ENCODE measurements at places on chromosomes 4 and X.

GRCh38 chr4:143337600-143338287 is 1.1 kb downstream of the GAB1 start:
- DNase-seq, result peak; percentile 15

- no peak for DNase-seq
These were observed 179.4 kb downstream of the DCHS2 start for GRCh38 chr4:154312246-154312645.

GRCh38 chr4:119209586-119209985 is 2.9 kb upstream of the USP53 start:
- DNase-seq, result no peak

- DNase-seq, result no peak
These were observed 188.8 kb upstream of the VEGFC start for GRCh38 chr4:176981551-176981950.

DNA sequence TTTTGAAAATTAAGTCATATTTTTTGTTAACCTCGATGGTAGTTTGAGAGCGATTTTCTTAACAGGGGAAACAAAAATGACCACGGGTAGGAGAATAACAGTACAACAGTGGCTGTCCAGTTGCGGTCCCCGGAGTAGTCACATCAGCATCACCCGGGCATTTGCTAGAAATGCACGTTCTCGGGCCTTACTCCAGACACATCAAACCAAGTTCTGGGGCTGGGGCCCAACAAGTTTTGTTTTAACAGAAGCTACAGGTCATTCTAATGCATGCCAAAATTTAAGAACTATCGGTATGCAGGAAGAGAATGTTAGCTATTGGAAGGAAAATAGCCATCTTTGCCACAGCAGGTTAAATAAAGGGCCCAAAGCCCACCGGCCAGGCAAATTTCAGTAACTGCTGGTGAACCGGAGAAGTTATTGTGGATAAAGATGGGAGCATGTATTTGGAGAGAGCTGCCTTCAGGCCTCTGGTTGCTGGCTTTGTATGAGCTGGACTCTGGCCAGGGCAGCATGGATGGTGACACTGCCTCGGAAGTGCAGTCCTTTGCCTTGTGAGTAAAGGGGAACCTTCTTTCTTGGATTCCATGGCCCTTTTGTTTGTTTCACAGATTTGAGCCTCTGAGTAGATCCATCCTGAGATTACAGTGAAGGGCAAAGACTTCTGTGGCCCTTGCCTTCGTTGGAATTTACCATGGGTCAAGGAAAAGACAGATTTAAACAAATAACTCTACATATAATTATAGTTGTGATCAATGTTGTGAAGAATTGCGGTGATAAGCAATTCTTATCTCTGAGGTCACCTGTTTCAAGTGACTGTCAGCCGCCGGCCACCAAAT is 62.1 kb downstream of the TBC1D14 start:
- DNase-seq, result no peak

DNA sequence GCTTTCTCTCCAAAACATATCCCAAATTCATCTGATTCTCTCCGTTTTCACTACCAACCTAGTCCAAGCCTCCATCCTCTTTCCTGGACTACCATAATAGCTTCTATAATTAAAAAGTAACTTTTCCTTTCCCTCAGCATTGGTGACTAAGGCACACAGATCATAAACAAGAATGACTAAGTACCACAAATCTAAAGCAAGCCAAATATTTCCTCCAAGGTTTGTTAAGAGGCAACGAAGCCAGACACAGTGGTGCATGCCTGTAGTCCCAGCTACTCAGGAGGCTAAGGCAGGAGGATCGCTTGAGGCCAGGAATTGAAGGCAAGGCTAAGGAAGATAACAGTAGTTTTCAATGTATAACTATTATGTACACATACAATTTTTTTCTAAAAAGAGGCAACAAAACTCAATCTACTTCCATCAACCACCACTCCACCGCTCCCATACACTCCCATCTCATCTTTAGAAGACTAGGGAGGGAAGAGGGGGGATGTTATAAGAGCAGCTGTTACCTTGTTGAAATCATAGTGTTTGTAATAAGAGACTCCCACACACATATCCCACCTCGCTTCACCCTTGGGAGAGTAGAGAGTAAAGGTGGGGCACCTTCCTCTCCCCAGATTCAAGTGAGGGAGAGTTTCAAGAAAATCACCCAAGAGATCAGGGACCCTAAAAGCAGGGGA is 4.2 kb upstream of the JCHAIN start:
- DNase-seq, result no peak

DNA sequence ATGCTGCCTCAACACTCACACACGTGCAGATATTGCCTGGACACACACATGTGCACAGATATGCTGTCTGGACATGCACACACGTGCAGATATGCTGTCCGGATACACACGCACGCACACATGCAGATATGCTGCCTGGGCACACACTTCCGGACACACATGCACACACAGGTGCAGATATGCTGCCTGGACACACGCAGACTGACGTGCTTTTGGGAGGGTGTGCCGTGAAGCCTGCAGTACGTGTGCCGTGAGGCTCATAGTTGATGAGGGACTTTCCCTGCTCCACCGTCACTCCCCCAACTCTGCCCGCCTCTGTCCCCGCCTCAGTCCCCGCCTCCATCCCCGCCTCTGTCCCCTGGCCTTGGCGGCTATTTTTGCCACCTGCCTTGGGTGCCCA is 14.7 kb downstream of the FGFRL1 start:
- peak; percentile 48 for DNase-seq

GRCh38 chrX:42943051-42943974 is 165.3 kb upstream of the PPP1R2C start:
- DNase-seq, result peak; percentile 32

DNA sequence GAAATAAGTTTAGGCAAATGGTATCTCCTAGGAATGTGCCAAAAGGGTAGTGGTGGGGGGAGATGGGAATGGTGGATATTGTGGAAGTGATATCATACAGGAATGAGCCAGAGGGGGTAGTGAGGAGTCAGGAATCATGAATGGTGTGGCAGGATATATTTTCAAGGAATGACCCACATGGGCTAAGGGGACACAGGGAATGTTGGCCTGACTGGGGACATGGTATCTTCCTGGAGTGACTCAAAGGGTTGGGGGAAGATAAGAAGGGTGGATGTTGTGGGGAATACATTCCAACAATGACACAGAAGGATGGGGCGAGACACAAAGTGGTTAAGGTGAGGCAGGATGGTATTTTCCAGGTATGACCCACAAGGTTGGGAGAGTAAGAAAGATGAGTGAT is 60.6 kb downstream of the MAOA start:
- no peak for DNase-seq

- no peak for DNase-seq
These were observed 63.6 kb downstream of the SMIM20 start for GRCh38 chr4:25977397-25978170.

- no peak for DNase-seq
These were observed 75.0 kb downstream of the AFAP1 start for GRCh38 chr4:7864685-7865084.

- no peak for DNase-seq
These were observed 1514.8 kb downstream of the RPA4 start for GRCh38 chrX:98398542-98398941.

DNA sequence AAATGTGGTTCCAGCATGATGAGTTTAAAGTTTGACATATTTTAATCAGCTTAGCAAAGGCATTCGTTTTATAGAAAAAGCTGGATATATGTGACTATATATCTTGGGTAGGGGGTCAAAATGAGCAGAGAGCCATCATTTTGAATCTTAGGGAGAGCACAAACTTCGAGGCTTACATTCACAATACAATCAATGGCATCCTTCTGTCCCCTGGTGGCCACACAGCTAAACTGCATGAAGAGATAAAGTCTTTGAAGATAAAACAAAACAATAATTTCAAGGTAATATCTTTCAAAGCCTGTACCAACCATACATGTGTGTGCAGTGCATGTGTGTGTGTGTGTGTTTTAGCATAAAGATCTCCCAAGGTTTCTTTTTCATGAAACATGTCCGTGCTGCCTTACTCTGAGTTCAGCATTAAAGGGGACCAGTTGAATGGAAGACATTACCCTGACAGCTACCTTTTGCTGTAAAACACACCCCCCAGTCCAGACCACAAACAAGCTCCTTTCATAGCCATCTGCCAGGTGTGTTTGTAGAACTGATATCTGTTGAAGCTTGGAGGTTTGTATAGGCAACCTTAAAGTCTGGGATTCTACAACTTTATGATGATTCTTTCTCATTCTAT is 22.0 kb downstream of the DYNLT3 start:
- DNase-seq, result peak; percentile 72

DNA sequence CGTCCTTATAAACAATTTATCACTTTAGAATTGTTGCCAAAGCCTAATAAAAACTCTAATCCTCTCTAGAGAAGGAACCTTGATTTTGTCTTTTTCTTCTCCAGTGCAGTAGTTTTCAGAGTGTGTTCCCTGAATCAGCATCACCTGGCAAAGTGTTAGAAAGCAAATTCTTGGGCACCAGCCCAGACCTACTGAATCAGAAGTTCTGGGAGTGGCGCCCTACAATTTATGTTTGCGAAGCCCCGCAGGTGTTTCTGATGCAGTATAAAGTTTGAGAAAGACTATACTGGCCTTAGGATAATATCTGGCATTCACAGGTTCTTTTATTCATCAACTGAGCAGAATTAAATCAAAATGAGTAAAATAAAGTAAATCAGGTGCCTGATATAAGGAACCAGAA is 645.8 kb upstream of the ATOH1 start:
- DNase-seq, result no peak

DNA sequence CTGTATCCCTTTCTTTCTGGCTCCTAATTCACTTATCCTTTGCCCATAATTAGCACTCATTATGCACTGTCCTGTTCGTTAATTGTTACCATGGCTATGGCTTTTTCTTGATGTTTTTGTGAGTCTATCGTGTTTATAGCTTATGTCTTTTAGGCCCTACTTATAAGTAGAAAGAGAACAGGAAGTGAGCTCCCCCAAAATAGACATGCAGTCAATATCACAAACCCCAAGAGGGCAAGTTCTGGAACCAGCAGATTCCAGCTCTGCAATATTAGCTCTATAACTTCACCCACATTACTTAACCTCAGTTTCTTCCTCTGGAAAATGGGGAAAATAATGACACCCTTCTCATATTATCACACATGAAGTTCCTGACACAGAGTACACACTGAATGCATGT is 7.4 kb upstream of the HS3ST1 start:
- no peak for DNase-seq

GRCh38 chrX:111041018-111041462 is 55.0 kb upstream of the PAK3 start:
- DNase-seq, result peak; percentile 18

DNA sequence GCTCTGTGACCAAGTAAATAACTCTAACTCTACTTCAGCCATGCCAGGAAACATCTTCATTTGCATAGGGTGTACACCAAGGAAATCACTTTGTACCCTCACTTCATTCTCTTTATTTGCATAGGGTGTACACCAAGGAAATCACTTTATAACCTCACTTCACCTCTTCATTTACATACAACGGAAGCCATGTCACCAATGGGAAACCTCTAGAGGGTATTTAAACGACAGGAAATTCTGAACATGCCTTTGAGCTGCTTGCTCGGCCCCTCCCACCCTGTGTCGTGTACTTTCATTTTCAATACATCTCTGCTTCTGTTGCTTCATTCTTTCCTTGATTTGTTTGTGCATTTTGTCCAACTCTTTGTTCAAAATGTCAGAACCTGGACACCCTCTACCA is 848.1 kb upstream of the FRG1 start:
- DNase-seq, result no peak

GRCh38 chr4:48436318-48436717 is 46.8 kb upstream of the SLC10A4 start:
- no peak for DNase-seq

- peak; percentile 16 for DNase-seq
These were observed 979 bp downstream of the EFNB1 start for GRCh38 chrX:68829582-68830418.

- no peak for DNase-seq
These were observed 51.3 kb downstream of the PCDH19 start for GRCh38 chrX:100358766-100359165.

DNA sequence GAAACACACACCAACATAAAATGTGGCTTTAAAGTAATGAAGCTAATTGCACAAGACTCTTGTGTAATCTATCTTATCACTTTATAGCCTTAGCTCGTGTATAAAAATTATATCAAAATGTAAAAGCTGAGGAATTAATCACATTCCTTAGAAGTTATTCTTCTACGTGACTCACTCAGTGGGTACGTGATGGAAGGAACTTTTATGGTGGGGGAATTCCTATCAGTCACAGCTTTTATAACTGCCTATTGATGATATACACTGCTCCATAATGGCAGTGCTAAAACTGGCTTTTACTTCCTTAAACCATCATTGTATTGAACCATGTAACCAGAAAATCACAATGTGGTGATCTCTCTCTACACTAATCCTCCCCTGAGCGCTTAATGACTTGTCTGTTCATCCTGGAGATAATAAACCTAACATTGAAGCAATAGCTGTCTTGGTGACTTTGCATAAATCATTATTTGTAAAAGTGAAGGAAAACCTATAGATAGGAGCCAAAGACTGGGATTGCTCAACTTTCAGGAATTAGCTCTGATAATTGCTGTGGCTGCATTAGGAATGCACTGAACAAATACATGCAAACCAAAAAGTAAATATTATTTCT is 276.7 kb downstream of the GBA3 start:
- DNase-seq, result no peak

DNA sequence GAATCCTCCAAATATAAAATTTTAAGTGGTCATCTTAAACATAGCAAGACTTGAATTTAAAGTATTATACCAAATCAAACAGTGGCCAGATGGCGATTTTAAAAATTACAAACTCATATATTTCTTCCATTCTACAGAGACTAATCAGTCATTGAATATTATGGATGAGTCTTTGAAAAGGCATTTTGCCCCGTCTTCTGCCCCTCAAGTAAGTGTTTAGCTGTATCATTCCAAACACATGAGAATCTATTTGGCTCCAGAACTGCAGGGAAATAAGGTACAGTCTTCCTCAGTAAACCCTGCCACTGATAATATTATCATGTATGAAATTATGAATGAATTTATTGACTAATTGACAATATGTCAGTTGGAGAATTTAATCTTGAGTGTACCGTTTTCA is 191.0 kb downstream of the SLC7A11 start:
- no peak for DNase-seq

DNA sequence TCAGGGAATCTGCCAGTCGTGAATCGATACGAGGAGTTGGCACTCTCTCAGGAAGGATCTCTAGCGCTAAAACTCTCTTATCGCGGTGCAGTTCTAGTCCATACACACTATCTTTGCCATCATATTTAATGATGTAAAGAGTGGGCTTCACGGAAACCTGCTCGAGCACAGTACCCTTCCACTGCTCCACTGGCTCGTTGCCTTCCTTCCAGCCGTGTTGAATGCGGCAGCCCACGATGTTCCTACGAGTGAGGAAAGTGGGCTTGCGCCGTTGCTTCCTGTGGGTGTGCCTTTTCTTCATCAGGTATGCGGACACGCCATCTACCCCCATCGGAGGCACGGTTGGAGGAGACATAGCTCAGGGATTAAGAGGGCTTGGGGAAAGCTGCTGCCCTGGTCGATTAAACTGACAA is 661 bp downstream of the SPIN4 start:
- DNase-seq, result peak; percentile 20

DNA sequence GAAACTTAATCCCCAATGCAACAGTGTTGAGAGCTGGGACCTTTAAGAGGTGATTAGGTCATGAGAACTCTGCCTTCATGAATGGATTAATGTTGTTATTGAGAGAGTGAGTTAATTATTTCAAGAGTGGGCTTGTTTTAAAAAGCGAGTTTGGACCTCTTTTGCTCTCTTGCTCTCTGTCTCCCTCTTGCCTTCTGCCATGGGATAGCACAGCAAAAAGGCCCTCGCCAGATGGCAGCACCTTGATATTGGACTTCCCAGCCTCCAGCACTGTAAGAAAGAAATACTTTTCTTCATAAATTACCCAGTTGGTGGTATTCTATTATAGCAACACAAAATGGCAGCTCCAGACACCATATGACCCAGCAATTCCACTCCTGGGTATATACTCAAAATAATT is 7.0 kb upstream of the ATP6AP2 start:
- DNase-seq, result peak; percentile 48
